Adrenal gland (tissue), 19 donors: ENCODE measurements at places on chromosomes 7 and 10.
A peak's percentile ranks its signal among the peaks of the same experiment; 100 is the strongest.

DNA sequence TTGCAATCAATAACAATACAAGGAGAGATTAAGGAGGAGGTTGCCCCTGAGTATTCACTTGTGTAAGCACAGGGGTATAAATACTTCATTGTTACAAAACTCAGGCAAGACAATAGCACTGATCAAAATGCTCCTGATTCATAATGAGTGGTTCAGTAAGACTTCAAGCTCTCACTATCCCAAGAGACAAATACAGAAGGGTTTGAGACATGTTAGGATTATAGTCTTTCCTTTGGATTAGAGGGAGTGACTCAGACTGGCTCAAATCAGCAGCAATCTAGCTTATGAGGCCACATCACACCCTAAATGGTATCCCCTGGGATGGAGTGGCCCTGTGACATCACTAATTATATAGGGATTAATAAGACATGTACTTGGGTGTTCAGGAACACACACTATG, 167.2 kb upstream of the HGF start:
- DNase-seq, result no peak

DNA sequence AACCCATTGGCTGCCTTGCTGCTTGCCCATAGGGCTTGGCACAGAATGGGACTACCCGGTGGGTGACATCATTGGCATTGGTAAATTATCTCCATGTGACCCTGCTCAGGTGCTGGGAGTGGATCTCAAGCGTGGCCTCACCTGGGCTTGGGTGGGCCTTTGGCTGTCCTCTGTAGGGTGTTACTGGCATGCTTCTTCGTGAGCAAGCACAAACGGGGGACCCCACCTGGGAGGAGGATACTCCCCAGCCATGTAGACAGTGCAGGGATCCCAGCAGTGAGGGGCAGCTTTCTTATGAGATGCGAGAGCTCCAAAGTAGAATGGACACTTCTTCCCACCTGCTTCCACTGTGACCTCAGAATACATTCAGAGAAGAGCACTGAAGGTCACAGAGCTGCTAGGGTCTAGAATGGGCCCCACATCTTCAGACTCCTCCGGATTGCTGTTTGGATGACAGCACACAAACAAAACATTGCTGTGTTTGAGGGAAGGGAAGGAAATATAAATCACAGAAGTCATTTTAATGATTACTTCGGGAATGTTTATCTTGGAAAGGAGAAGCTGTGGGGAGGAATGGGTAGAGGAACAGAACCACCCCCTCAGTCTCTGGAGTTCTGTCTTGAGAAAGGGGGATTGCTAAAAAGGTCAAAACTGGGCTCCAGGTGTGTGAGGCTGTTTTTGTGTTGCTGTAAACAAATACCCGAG, 75.9 kb downstream of the SH2D4B start:
- no peak for DNase-seq

DNA sequence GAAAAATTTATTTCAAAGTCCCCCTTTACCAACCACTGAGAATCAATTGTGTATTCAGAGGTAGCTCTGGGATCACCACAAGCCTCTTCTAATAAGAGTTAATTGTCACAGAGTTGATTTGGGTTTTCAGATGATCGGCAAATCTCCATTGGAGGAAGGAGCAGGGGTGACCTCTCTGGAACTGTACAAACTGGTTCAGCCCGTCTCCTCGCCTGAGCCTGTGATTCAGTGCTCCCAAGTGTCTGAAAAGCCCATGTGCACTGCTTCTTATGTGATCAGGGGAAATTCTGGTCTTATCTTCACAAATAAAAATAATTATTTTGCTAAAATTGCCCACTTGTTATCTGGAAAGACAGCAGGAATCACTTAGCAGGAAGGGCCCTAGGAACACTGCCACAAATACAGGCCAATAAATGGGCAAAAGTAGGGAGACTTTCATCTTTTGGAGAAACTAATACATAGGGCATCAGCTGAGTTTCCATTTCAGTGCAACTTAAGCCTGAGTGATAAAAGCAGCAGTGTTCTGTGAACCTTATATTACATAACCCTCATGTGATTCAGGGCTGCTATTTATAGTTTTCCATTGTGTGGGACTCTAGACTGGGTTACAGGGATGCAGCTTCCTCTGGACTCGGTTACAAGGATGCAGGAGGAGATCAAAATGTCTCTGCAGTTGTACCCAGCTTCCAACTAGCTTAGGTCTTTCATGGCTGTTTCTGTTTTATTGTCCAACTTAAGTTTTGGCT, 32.3 kb downstream of the CDK1 start:
- DNase-seq, result no peak

GRCh38 chr7:25787336-25787735, 364.7 kb upstream of the NFE2L3 start:
- no peak for DNase-seq

- DNase-seq, result peak; percentile 70
Measured at GRCh38 chr10:49109669-49110340, 5.5 kb downstream of the VSTM4 start.

GRCh38 chr7:101913247-101913721, 95.9 kb downstream of the CUX1 start:
- DNase-seq, result no peak

DNA sequence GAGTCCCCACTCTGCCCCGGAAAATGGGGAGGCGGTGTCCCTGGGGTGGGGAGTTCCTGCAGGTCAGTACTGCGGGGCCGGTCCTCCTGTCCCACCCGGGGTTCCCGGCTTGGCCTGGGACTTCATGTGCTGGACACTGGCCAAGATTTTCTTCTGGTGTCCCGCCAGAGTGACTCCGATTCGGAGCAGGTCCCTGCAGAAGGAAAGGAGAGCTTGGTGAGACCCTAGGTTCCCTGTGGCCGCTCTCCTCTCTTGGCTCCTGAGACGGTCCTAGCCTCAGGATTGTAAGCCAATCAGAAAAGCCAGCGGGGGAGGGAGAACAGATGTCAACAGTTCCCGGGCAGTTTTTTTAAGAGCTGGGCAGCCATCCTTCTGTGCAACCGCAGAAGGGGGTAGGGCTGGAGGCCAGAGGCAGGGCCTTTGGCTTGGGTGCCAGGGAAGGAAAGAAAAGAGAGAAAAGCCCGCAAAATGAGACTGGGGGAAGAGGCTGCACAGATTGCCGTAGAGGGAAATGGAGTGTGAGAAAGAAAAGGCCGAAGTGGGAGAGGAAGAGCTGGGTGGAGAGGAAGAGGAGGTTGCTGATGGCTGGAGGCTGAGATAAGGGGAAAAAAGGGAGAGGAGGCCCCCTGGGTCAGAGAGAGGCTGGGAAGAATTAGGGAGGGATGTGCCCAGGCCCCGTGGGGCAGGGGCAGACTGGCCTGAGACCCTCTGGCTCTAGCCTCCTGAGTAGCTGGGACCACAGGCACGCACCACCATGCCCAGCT, 23.7 kb downstream of the EPHB4 start:
- DNase-seq, result peak; percentile 90
